ENCODE measurements at places on chromosomes 7 and 10.

GRCh38 chr7:27188386-27189294, 3.6 kb upstream of the HOXA11 start:
- DNase-seq, result no peak

DNA sequence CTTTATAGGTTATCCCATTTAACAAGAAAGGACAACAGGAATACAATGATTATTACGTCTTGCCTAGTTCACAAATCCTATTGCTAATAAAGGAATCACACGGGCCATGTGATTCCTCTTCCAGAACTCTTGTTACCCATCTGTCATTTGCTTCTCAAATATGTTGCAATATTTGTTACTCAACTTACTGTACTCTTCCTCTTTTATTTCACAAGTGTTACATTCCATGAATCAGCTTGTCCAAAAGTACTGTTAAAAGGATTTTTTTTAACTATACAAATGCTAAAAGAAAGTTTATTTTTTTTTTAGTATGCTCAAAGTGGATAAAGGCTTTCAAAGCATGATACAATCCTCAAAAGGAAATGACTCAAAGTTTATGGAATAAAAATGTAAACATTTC, 3.9 kb upstream of the CD36 start:
- DNase-seq, result peak; percentile 88

- DNase-seq, result peak; percentile 70
Measured at GRCh38 chr7:16695621-16696237, 49.7 kb downstream of the BZW2 start.

DNA sequence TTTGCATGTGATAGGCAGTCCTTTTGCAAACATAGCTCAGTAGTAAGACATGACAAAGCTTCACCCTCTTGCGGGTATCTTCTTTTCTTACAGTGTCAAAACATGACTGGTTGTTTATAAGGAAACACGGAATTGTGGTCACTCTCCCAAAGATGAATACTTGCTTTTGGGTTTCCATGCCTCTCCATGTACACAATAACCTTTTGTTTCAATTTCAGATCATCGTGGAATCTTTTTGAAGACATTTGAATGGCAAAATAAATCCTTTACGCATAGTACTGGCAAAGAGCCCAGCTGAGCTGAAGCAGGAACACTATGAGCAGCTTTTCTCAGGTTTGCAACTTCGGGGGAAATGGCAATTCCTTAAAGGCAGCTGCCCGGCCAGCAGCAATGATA, 156.8 kb upstream of the FRMD4A start:
- DNase-seq, result no peak

GRCh38 chr7:146397141-146397540, 280.5 kb downstream of the CNTNAP2 start:
- DNase-seq, result no peak

DNA sequence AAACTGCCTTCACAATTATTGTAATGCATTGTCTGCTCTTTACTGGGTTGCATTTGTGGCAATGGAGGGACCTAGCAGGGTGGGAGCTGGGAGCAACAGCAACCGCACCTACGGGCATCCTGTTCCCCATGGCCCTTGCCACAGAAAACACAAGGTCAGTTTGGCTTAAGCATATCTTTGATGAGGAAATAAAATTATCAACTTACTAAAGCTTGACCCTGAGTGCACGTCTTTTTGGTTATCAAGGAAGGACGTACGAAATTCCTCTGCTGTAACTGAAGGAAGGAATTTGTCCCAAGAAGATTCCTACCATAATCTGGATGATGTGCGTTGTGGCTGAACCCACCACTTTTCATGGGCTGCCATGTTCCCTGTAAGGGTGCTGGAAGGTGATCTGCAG, 19.9 kb upstream of the PTPRN2 start:
- no peak for DNase-seq

GRCh38 chr10:46019569-46020343, 10.7 kb downstream of the NCOA4 start:
- no peak for DNase-seq

DNA sequence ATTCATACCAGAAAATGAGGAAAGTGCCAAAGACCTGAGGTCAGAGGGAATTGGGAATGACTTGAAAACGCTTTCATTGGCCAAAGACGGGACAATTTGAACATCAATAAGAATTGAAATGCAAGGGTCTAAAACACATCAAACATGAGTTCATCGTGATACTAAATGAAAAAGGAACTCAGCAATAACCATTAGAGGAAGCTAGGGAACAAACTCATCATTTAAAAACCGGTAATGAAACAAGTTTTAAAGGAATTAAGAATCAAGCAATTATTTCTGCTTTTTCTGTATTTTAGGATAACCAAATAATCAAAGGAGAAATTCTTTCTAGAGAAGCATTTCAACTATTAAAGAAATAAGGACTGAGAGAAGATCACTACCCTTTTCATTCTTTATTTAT, 303.1 kb downstream of the ARHGAP12 start:
- DNase-seq, result no peak

DNA sequence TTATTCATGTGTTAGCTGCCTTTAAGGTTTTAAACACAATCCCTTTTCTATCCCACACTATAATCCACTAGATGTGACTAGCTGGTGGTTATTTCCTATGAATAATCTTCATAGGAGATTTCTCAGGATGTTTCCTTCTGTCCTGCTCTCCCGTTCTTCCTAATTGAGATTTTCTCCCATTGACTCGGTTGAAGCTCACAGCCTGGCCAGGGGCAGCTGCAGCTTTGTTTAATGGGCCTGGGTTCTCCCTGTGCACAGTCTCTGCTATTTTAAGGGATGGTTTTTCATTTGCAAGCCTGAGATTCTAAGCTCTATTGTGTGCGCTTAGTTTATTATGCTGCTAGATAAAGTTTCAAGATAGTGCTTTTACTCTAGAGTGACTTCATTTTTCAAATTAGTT, 283.4 kb upstream of the AOAH start:
- no peak for DNase-seq

DNA sequence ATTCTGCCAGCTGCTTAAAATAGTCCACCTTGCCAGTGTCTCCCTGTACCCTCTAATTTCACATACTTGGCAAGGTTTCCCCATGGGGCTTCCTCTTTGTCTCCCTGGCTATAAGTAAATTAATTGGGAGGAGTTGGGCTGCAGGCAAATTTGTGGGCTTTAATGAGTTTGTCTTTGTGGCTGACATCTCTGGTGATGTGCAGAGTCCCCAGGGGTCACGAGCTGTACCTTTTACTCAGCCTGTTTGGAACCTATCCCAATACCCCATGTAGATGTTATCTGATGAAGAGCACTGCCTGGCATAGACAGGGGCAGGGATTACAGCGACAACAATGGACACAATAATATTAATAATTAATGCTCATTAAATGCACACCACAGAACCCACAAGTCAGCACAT, 132.5 kb downstream of the SLIT1 start:
- no peak for DNase-seq

- no peak for DNase-seq
Measured at GRCh38 chr7:112120696-112121217, 85.4 kb downstream of the DOCK4 start.

DNA sequence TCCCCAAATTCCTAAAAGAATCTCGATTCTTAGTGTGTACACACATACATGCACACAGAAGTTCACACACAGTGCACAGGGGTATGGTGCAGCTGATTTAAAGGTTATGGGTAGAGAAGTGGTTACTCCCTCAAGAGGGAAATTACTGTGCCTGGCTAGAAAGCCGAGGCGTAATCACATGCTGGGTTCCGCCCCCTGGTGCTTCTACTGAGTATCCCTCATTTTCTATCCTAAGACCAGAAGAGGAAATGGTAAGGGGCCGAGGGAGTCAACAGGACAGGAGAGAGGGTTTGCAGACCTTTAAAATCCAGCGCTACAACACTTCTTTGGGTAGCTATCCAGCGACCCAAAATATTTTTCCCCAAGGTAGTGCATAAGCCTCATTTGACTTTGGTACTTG, 147.3 kb upstream of the TMEM196 start:
- DNase-seq, result no peak

DNA sequence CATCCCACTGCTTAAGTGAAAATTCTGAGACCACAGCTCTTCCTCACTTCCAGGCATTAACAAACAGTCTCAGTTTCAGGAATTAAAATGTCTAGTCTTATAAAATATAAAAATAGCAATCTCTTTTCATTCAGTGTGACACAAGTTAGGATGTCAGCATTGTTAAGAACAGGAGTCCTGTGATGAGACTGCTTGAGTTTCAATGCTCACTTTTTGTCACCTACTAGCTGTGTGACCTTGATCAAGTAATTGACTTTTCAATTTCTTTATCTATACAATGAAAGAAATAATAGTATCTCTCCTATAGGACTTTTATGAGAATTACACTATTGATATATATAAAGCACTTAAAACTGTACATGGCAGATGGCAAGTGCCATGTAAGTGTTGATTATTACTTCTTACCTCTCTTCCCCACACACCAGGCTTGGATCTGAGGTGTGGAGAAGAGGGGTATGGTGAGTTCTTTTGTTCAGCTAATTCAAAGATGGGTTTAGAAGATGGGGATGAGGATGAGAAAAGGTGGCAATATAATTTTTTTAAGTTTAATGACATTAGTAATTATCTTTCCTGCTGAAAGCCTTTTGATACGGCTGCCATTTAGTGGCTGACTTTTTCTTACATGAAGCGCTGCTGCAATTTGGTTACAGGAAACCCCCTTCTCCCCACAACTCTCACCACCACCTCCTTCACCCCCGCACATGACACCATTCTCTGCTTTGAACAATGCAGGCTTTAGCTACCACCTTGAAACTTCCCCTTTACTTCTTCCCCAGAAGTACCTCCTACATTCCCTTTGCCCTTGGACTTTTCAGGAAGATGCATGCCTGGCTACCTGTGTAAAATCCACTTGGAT, 20.8 kb upstream of the HYAL4 start:
- DNase-seq, result no peak

- peak; percentile 98 for DNase-seq
Measured at GRCh38 chr10:6396652-6397051, 183.4 kb downstream of the PRKCQ start.

DNA sequence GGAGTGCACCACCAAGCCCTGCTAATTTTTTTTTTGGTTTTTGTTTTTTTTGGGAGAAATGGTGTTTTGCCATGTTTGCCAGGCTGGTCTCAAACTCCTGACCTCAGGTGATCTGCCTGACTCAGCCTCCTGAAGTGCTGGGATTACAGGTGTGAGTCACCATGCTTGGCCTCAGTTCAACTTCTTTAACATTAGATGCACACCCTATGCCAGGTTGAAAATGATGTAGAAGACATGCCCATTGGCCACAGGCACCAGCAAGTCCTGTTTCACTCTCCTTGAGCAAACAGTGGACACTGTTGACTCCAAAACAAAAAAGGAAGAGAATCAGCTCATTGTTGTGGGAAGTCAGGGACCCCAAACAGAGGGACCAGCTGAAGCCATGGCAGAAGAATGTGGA, 1205.3 kb downstream of the REEP3 start:
- no peak for DNase-seq

DNA sequence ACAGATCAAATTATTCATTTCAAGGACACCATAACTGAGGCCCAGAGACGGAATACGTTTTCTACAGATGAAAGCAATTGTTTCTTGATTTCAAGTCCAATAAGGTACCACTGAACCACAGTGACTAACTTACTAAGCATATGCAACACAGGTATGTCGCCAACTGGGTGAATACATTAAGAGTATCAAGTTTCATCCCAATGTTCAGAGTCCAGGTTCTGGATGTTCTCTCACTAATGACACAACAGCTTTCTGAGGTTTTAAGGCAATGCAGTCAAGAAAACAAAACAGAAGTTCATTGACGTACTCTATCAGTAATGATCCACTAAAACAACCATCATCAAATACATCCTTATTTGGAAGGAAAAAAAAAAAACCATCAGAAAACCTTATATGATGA, 35.8 kb downstream of the NSUN6 start:
- no peak for DNase-seq

- DNase-seq, result no peak
Measured at GRCh38 chr10:113426181-113426877, 126.5 kb upstream of the HABP2 start.

DNA sequence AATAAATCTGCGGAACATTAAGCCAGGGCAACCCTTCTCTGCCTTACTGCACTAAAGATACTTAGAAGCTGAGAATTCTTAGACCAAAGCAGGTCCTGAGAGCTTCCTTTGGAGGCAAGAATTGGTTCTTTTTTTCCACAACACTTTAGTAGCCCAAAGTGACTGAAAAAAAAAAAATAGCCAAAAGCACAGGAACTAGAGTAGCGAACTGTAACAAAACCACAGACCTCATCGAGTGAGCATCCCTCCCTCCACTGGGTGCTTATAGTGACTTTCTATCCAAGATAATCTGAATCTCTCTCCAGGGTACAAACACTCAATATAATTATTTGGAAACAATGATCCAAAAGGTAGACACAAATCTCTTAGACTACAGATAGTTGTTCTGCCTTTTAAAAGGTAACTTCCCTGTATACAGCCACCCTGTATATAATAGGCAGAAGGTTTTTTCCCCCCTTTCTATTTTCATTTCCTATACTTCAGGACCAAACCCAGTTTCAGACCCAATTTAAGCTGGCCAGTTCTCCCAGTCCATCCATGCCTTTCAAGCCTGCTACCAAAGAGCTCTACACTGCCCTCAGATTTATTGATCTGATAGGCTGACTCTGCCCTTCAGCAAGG, 31.6 kb upstream of the KCNIP2 start:
- DNase-seq, result no peak

- DNase-seq, result no peak
Measured at GRCh38 chr7:2698581-2699288, 10.7 kb downstream of the AMZ1 start.

- DNase-seq, result no peak
Measured at GRCh38 chr10:97080051-97080776, 105.5 kb downstream of the SLIT1 start.

- DNase-seq, result no peak
Measured at GRCh38 chr10:50540069-50540825, 83.5 kb downstream of the SGMS1 start.

GRCh38 chr10:83037653-83038052, 1101.7 kb upstream of the GHITM start:
- no peak for DNase-seq

DNA sequence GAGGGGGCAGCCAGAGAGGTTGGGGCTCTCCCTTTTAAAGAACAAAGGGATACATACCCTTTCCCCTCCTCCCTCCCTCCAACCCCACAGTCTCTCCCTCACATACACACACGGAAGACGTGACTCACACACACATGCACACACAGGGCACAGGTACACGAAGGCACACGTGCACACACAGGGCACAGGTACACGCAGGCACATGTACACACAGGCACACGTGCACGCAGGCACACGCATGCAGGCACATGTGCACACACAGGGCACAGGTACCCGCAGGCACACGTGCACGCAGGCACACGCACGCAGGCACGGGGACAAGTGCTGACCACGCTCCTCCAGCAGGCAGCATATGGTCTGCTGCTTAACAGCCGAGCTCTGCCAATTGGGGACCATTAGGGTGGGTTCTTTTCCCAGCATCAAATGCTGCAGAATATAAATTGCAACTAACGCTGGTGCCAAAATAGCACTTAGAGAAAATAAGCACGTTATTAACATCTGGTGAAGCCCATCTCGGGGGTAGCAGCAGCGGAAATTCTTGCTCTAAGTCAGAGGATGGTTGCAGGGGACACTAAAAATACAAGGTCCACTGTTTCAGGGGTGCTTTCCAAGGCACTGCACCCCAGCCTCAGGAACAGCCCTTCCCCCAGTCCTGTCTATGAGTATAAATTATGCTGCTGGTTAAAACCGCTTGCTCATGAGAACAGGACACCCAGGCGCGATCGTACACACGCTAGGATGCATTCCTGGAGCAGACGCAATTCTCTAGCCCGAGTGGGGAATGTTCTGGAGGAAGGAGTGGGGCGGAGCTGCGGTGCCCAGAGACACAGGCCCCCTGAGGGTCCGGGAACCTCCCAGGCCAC, 55.2 kb upstream of the TNRC18 start:
- DNase-seq, result peak; percentile 82

- no peak for DNase-seq
Measured at GRCh38 chr10:132889556-132889955, 52.8 kb downstream of the CFAP46 start.

Measured in fibroblast of upper back skin (primary cell).